ENCODE measurements at places on chromosomes 6 and 20. TPM values are rescaled to one million over a fixed set of nuclear protein-coding genes. Genes with fewer than 3 reads are reported as not detected.

GRCh38 chr20:47293631-47294030, 62.9 kb downstream of the ZMYND8 start:
- DNase-seq = no peak

GRCh38 chr6:71420095-71420692, 131.6 kb downstream of the OGFRL1 start:
- DNase-seq = no peak

- no peak for DNase-seq
Observed at GRCh38 chr6:15444081-15444731, 198.3 kb downstream of the JARID2 start.

- DNase-seq = no peak
Observed at GRCh38 chr6:98136333-98136732, 698.0 kb upstream of the POU3F2 start.

GRCh38 chr6:148578489-148578814, 168.4 kb upstream of the UST start:
- DNase-seq = no peak

DNA sequence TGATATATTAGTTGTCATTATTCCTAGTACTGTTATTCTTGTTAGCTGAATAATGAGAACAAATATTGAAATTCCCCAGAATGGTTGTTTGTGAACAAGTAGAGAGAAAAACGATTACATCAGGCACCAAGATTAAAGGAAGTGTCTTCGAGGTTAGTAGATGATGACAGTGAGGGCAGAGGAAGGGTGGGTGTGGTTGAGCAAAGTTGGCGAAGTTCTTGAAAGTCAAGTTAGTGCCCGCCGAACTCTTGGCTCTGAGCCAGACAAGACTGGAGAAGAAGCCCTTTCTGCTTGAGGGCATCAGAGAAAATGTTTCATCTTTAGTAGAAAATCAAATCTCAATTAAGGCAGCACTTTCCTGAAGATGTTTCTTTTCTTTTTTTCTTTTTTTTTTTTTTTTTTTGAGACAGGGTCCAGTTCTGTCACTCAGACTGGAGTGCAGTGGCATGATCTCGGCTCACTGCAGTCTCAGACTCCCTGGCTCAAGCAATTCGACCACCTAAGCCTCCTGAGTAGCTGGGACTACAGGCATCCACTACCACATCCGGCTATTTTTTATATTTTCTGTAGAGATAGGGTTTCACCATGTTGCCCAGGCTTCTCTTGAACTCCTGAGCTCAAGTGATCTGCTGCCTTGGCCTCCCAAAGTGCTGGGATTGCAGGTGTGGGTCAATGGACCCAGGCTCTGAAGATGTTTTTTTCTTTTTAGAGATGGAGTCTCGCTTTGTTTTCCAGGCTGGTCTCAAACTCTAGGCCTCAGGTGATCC, 77.1 kb downstream of the SGK1 start:
- DNase-seq = no peak

GRCh38 chr6:39791311-39791710, 865 bp upstream of the DAAM2 start:
- DNase-seq = no peak

GRCh38 chr6:12459945-12460661, 169.9 kb downstream of the EDN1 start:
- no peak for DNase-seq

DNA sequence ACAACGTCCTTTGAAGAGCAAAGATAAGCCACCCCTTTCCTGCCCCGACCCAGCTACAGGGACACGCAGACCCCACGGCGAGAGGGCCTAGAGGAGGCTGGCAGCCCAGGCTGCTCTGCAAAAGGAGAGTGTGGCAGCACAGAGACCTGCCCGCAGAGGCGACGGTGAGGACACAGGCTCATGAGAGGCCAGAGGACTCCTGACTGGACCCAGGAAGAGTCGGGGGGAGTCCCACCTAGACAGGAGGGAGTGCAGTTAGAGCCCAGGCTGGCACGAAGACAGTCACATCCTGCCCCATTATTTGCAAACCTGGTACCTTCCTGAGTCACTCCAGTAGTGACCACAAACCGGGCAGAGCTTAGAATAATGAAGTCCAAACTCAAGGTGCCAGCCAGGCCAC, 227.7 kb upstream of the CDH4 start:
- no peak for DNase-seq

GRCh38 chr20:17859616-17860232, 108.9 kb downstream of the SNX5 start:
- DNase-seq = no peak

- DNase-seq = no peak
Observed at GRCh38 chr6:21601932-21602390, 8.4 kb downstream of the SOX4 start.

- no peak for DNase-seq
Observed at GRCh38 chr6:99940582-99940981, 53.4 kb downstream of the MCHR2 start.

DNA sequence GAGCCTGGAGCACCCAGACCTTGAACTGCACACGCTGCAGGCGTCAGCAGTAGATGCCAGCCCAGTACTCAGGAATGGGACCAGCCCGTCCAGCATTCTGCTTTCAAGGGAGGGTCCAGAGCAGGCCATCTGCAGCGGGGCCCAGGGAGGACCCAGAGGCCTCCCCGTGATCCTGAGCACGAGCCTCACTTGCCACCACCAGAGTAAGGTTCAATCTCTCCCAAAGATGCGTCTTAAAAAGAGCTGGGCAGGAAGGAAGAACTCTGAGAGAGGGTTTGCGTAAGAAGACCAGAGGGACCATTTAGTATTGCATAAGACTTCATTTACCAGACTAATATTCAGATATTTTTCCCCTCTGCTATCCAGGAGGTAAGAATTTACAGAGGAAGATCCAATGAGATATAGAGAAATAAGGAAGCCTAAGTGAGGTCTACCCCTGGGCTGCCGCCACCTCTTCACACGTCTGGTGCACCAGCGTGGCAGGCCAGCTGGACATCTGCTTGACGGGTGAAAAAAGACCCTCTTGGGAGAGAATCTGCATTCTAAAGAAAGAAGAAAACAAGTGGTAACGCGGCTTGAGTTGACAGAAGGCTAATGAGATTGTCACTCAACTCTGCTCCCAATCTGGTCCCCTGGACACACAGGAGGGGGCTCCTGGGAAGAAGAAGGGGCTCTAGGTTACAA, 107.3 kb downstream of the PRND start:
- no peak for DNase-seq

DNA sequence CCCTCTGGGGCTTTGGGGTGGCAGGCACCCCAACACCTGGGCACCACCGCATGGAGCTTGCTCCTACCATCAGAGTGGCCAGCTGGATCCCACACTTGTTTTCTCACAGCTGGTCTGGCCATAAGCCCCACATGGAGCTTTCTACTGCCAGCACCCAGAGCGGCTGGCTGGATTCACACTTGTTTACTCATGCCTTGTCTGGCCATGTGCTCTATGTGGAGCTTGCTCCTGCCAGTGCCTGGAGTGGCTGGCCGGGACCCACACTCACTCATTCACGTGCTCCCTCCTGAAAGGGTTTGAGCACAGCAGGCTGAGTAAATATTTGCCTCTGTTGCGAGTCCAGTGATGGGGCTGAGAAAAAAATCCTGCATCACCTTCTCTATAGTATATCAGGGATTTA, 487.0 kb downstream of the CD109 start:
- no peak for DNase-seq

- no peak for DNase-seq
Observed at GRCh38 chr6:32785781-32786533, 22.6 kb upstream of the HLA-DQB2 start.

Gene VNN1
- 0.21 TPM for total RNA-seq

Gene SPEF1
- 0.07 TPM for total RNA-seq

Gene RFX6
- not detected for total RNA-seq

Gene GHRH
- not detected for total RNA-seq

Gene GPR31
- total RNA-seq = not detected

Gene PERP
- total RNA-seq = 77.7 TPM

Gene PRPF6
- total RNA-seq = 78.5 TPM

Gene SLC16A10
- 1.0 TPM for total RNA-seq

Gene PET117
- total RNA-seq = 11.3 TPM

Gene PGBD1
- total RNA-seq = 6.6 TPM

Gene SLC22A2
- not detected for total RNA-seq

Gene C6orf141
- total RNA-seq = 6.5 TPM

Gene BTN1A1
- total RNA-seq = not detected
